ENCODE measurements at places on chromosomes 3 and 15. TPM values are rescaled to one million over a fixed set of nuclear protein-coding genes. Genes with fewer than 3 reads are reported as not detected.

Gene ZNF619
- total RNA-seq, result 3.4 TPM

Gene SPINK8
- total RNA-seq, result not detected

Gene WDR93
- total RNA-seq, result not detected

Gene P2RY12
- not detected for total RNA-seq

Gene ITPKA
- 1.0 TPM for total RNA-seq

Gene CFAP161
- 0.27 TPM for total RNA-seq

Gene NRROS
- not detected for total RNA-seq

Gene IL17RB
- total RNA-seq, result 0.16 TPM

Gene MRPS22
- total RNA-seq, result 43.1 TPM

Gene CCRL2
- 0.17 TPM for total RNA-seq

Gene ZBED2
- total RNA-seq, result 1.0 TPM

Gene PLA2G4D
- not detected for total RNA-seq

Gene C3orf49
- not detected for total RNA-seq

Gene CPNE9
- 0.20 TPM for total RNA-seq

Gene FRMD5
- total RNA-seq, result 17.0 TPM

Gene CSTA
- total RNA-seq, result 0.55 TPM

Gene NXPE3
- 45.3 TPM for total RNA-seq

Gene ROPN1B
- not detected for total RNA-seq

Gene LDHAL6B
- total RNA-seq, result not detected

Gene PARP15
- 0.22 TPM for total RNA-seq

Gene TMEM40
- 2.0 TPM for total RNA-seq

Gene ALS2CL
- 8.5 TPM for total RNA-seq

Gene SLC51A
- total RNA-seq, result not detected

Gene TGM4
- 0.18 TPM for total RNA-seq

Gene NPAP1
- total RNA-seq, result not detected

Gene EXD1
- not detected for total RNA-seq

Gene TRAIP
- 3.4 TPM for total RNA-seq

Gene OR4F6
- total RNA-seq, result not detected

Gene FOXB1
- total RNA-seq, result 1.3 TPM

Gene FAM174B
- total RNA-seq, result 11.2 TPM

Gene MYLK
- total RNA-seq, result 53.6 TPM

Gene ANKUB1
- not detected for total RNA-seq

Gene TRAT1
- total RNA-seq, result not detected

Gene RBP2
- not detected for total RNA-seq

Gene GUCA1C
- total RNA-seq, result not detected

Gene KLF15
- total RNA-seq, result 0.29 TPM

Gene TMEM108
- 5.9 TPM for total RNA-seq

Gene RPL14
- total RNA-seq, result 1,706 TPM

Gene BRK1
- 120 TPM for total RNA-seq

Gene ARL14
- 0.22 TPM for total RNA-seq

Measured in astrocyte (in vitro differentiated cells and primary cell).